ENCODE measurements at places on chromosomes 1 and 21.

GRCh38 chr1:217524787-217525520, 105.9 kb downstream of the GPATCH2 start:
- DNase-seq, result no peak

DNA sequence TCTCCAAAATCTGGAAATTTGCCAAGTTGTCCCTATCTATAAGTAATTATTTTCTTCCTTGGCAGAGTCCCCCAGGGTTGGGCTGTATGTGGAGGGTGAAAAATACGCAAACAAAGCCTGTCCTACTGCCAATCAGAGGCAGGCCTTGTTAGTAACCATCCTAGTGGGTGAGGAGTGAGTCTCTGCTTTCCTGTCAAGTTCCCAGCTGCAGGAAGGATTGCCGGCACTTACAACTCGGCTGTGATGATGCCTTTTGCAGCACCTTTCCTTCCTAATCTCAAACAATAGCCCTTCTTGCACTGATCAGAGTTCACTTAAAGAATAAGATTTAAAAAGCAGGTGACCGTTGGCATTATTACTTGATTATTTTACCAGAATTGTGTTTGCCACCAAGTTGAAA, 31.3 kb upstream of the FGGY start:
- DNase-seq, result no peak

GRCh38 chr1:3772715-3773571, at the start of gene SMIM1:
TSS of gene SMIM1 (plus strand) at chr1:3772749. CDS start at chr1:3775374, 2,625 bp downstream.
- no peak for DNase-seq

DNA sequence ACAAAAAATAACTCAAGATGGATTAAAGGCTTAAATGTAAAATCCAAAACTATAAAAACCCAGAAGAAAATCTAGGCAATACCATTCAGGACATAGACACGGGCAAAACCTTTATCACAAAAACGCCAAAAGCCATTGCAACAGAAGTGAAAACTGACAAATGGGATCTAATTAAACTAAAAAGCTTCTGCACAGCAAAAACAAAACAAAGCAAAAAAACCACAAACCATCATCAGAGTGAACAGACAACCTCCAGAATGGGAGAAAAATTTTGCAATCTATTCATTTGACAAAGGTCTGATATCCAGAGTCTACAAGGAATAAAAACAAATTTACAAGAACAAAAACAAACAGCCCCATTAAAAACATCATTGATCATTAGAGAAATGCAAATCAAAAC, 4.5 kb upstream of the PGBD2 start:
- no peak for DNase-seq

GRCh38 chr1:234478152-234478480, 863 bp downstream of the TARBP1 start:
- peak; percentile 78 for DNase-seq

GRCh38 chr1:29478879-29479278, 242.6 kb downstream of the PTPRU start:
- no peak for DNase-seq

GRCh38 chr1:67339623-67340343, 32.1 kb downstream of the IL12RB2 start:
- no peak for DNase-seq

DNA sequence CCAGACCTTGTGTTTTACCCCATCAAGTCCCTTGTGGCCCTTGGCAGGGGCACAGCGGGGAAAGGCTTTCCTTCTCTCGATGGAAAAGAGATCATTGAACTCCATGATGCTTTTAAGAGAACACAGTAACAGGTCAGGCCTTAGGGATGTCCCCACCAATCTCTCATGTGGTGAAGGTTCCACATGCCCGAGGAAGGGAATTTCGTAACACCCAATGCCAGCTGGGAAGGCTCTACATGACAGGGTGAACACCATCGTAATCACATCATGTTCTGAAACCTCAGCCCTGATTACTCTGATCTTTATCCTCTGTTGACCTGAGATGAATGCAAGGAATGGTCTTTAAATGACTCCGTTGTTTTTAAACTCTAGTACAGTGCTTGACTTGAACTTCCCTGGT, 105.5 kb upstream of the SPAG17 start:
- DNase-seq, result no peak

DNA sequence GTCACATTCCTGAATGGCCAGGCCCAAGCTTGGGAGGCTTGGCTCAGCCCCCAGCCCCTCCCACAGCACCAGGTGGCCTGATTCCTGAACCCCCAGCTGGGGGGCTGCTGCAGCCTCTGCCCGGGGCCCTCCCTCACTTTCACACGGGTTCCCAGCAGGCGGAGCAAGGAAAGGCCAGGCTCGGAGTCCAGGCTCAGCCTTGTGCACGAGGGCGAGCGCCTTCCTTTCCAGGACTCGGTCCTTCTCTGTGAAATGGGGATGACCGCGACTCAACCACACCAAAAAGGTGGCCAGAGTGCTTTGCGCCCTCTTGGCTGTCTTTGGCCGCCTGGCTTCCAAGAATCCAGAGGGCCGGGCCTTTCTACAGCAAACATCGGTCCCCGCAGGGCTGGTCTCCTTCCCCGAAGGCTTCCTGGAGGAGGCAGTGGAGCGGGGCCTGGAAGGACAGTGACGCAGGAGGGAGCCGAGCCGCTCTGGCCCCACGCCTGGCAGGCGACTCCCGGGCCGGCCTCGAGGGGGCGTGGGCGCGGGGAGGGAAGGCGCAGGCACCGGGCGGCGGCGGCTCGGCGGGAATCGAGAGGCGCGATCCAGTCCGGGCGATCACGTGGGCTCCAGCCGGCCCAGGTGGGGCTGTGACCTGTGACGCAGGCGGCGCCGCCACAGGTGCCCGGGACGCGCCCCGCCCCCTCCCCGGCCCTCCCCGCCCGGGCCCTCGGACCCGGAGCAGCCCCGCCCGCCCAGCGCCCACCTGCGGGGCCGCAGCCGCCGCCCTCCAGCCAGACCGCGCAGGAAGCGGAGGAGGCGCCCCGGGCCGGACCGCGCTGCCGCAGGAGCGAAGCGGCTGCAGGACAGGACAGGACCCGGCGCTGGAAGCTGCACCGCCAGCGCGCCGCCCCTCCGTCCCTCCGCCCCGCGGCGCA, at the start of gene ARHGEF16:
Gene ARHGEF16 (plus strand): TSS at position 775 of the 920 bp plus-strand sequence. CDS start 8,420 bp downstream, outside the sequence.
- DNase-seq, result peak; percentile 84

- DNase-seq, result no peak
Measured at GRCh38 chr21:46061518-46061917, 36.4 kb upstream of the COL6A2 start.

DNA sequence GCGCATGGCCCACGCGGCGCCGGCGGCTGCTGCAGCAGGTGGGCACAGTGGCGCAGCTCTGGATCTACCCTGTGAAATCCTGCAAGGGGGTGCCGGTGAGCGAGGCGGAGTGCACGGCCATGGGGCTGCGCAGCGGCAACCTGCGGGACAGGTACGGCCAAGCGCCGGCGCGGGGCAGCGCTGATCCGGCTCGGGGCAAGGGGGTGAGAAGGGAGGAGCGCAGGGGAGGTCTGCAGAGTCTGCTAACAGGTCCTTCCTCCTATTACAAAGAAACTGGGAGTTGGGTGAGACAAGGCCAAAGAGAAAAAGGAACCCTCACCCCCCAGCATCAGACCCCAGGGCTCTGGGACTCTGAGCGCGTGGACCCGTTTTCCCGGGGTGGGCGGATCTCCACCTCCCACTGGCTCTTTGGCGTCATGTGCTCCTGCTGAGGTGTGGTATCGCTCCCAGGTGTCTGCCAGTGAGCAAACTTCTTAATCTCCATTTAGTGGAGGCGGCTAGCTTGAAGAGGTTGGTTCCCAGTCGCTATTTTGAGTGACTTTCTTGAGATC, 431 bp downstream of the MTARC1 start:
- peak; percentile 82 for DNase-seq

DNA sequence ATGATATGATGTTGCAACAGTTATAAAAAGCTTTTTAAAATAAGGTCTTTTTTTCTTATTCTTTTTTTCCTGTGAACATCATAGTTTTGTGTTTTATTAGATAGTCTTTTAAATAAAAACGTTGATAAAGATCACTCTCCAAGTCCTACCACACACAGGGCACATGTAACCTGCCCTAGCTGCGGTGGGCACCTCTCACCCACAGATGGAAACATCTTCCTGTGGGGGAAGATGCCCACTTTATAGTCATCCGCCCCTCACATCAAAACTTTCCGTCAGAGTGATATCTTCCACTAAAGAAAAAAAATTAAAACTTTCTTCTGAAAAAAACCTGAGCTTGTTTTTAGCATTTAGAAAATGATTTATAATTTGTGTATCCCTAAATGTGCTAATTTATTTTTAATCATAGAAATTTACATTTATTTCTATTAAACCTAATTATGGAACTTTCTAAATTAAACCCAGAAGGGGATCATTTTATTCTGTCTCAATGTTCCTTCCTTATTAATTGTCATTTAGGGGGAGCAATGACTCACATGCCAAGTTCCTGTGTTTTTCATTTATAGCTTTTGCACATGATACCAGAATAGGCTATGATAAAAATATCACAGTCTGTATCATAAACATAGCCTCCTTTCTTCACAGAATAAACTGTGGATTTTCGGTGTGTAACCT, 24.7 kb downstream of the TNFRSF9 start:
- no peak for DNase-seq

GRCh38 chr1:214228976-214229375, 52.0 kb upstream of the SMYD2 start:
- DNase-seq, result no peak

DNA sequence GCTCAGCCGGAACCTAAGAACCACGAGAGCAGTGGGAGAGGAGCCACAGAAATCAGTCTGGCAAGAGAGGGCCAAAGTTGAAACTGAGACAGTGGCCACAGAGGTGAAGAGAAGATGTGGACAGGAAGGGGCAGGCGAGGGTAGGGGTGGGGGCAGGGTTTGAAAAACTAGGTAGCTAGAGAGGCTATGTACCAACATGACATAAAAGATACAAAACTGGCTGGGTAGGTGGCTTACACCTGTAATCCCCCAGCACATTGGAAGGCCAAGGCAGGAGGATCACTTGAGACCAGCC, 28.4 kb upstream of the TIAM1 start:
- DNase-seq, result no peak

DNA sequence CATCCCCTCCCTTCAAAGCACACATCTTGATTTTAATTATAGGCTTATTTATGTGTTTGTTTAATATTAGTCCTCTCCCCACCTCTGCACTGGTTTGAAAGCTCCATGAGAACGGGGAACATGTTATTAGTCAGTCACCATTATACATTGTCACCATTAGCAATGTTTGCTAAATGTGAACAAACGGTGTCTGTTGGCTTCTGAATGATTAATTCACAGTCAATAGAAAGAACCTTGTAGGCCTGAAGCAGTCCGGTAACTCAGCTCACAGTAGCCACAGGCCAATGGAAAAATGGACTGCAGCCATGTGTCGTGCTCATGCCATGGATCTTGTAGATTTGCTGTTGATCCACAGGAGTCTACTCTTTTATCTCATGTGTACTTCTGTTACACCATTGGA, 49.7 kb upstream of the NHLH2 start:
- no peak for DNase-seq

- peak; percentile 61 for DNase-seq
Measured at GRCh38 chr1:17168091-17168876, 36.6 kb upstream of the PADI1 start.

Data from NCI-H146 (cell line).